Activated CD4-positive, alpha-beta T cell treated with anti-CD3 and anti-CD28 coated beads, Interleukin-2, amount 50 U/mL, for 1 hour (primary cell): ENCODE measurements at places on chromosomes 5 and 9.

DNA sequence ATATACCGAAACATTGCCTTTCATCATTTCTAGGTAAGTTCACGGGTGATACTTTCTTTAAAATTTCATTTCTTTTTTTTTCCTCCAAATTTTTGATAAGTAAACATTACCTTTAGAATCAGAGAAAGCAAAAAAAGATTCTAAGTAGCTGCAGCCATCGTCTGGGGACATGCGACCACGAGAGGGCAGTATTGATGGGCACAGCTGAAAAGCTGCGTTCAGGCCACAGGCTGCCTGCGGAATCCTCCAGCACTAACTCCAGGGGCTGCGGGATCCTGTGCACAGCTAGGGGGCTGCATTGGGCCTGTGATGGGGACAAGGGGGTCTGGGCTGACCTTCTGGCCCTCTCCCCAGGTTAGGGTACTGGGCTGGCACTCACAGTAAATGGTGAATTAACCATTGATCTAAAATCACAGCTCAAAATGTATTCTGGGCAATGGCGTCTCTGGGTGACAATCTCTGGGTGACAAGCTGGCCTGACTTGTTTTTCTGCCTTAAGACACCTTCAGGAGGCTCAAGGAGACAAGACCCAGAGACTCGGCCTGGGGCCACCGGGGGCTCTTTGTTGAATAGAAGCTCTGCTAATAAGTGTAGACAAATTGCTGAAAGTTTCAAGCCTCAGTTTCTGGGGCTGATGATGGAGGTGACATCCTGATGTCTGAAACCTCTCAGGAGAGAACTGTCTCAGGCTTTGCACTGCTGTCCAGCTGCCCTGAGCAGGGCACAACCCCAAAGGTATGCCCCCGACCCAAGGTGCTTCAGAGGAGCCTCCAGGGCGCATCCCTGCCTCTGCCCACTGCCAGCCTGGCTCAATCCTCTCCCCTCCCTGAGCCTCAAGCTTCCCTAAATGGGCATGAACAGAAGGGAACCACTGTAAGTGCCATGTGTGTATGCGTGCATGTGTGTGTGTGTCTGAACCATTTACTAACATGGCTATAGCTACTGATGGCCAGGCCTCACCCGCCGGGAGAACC, 44.3 kb upstream of the SARDH start:
- DNase-seq: peak; percentile 68

DNA sequence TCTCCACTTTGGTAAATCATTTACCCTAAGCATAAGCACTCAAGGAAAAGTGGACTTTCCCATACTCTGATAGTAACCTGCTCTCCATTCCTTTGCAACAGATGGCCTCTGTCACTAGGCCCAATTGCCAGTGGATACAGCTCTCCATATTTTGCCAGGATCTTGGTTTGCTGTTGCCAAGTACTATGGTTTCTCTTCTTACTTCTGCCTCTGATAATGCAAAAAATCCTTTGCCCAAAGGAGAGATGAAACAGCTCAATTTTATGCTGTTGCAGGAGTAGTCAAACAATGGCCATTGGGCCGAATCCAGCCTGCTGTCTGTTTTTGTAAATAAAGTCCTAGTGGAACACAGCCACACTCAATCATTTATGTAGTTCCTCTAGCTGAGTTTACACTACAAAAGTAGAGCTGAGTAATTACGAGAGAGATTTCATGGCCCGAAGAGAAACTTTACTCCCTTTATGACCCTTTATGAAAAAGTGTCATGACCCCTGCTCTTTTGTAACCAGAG, 92.5 kb downstream of the HTR4 start:
- no peak for DNase-seq

DNA sequence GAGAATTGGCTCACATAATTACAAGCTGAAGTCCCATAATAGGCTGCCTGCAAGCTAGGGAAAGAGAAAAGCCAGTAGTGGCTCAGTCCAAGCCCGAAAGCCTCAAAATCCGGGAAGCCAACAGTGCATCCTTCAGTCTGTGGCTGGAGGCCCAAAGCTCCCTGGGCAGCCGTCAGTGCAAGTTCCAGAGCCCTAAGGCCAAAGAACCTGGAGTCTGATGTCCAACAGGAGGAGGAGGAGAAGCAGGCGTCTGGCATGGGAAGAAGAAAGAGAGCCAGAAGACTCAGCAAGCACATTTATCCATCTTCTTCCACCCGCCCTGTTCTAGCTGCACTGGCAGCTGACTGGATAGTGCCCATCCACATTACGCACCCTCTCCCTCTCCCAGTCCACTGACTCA, 213.4 kb downstream of the GAS1 start:
- no peak for DNase-seq

GRCh38 chr9:223152-223551, 8.5 kb downstream of the DOCK8 start:
- DNase-seq: no peak

DNA sequence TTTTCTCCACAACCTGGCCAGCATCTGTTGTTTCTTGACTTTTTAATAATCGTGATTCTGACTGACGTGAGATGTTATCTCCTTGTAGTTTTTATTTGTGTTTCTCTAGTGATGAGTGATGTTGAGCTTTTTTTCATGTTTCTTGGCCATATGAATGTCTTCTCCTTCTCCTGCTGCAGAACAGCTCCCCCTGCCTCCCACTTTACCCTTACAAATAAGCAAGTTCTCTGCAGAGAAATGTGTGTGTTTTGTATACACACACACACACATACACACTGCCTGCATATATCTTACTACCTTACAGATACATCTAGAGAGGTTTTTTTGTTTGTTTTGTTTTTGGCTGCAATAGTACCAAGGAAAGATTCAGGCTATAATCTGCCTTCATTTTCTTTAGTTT, 88.7 kb upstream of the PHF24 start:
- no peak for DNase-seq
